ENCODE measurements at places on chromosomes 3 and 15.

DNA sequence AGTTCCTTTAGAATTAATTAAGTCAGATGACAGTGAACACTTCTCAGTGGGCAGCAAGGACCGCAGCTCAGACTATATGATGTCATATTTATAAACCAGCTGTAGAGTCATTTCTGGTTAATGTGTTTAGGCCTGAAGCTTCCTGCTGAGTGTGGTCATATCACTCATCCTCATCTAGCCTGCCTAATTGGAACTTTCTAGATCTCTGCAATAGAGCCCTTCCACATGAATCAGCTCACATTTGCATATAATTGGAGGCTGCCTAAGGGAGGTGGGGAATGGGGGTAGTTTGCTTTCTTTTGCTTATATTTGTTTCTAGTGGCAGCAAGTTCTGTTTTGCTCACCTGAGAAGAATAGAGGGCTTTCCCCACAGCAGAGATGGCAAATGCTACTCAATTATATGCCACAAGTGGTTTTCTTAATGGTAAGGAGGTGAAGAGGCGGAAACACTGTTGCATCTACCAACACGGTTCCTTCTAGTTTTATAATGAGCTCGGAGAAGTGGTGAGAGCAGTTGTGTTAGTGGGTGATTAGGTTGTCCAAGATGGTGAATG lies 148.1 kb downstream of the KLHL25 start:
- no peak for DNase-seq

GRCh38 chr15:74179101-74179841 lies 5.8 kb downstream of the ISLR start:
- DNase-seq: no peak

- peak; percentile 8 for DNase-seq
These were observed 308.4 kb downstream of the PDCD6IP start for GRCh38 chr3:34106879-34107278.

GRCh38 chr3:7618606-7619005 lies 757.7 kb downstream of the GRM7 start:
- DNase-seq: no peak

DNA sequence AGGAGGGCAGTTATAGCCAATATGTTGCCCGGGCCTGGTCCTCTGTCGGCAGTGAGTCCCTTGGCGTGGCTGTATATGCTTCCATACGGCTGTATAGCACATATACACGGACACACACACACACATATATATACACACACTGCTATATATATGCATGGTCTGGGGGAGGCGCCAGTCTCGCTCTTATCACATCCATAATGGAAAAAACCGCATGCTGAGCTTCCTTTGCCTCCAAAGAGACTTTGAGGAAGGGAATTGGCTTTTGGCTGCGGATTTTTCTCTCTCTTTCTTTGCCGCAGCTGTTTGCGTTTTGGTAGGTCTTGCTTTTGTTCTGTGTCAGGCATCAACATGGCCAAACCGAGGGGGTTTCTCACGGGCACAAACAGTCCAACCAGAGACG lies 11.3 kb upstream of the TMEM115 start:
- no peak for DNase-seq

DNA sequence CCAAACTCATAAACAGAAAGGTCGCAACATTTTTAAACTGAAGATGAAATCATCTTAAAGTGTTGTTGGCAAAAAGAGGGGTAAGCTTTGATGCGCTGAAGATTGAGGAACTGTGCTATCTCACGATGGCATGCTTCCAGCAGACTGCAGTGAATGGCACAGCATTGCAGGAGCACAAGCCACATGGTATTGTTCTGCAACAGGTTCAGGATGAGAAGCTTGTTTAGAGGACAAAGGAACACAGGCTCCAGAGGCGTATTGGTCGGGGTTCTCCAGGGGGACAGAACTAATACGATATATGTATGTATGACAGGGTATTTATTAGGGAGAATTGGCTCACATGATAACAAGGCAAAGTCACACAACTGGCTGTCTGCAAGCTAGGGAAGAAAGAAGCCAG lies 13.8 kb upstream of the PLD1 start:
- no peak for DNase-seq

DNA sequence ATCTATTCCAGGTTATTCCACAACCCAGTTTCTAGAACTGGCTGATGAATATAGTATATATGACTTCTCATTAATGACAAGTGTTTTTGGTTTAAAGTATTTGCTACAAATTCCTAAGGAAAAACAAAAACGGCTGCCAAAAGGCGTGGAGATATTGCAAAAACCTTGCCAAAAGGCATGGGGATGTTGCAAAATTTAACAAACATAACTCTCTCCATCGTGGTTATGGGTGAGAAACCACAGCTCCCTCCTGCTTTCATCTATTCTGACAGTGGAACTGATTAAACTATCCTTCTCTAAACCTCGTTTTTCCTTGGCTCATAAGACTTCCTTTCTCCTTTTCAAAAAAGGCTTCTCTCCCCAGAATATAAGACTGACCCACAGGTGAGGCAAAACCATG lies 342.0 kb upstream of the PDZRN3 start:
- DNase-seq: no peak

- DNase-seq: peak; percentile 62
These were observed 95.0 kb upstream of the HACD2 start for GRCh38 chr3:123679712-123680386.

GRCh38 chr15:85973584-85974347 lies 105.9 kb upstream of the AGBL1 start:
- DNase-seq: no peak

- no peak for DNase-seq
These were observed 689.6 kb upstream of the NECTIN3 start for GRCh38 chr3:110381992-110382391.

DNA sequence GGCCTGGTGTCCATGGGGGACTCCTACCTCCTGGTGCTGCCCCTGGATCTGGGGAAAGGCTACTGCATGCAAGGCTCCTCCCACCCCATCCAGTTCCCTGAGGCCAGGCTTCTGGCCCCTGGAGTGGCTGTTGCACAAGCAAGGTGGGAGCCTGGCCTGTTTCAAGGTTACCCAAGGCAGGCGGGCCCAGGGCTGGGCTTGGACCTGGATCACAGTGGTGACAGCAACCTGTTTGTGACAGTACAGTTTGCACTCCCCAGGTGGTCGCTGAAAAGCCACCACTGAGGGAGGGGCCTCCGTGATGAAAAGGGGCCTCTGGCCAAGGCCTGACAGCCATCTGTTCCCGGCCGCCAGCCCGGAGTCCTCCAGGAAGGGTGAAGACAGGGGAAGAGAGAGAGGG lies 14.4 kb upstream of the KY start:
- no peak for DNase-seq

- DNase-seq: no peak
These were observed 23.2 kb upstream of the IQCF6 start for GRCh38 chr3:51802106-51802703.

GRCh38 chr3:23553353-23553752 lies 252.4 kb upstream of the UBE2E1 start:
- DNase-seq: no peak

Data from NCI-H1092 (cell line).